ENCODE measurements at places on chromosomes 3 and 15.

GRCh38 chr3:41209646-41210045 is 10.3 kb downstream of the CTNNB1 start:
- no peak for DNase-seq

GRCh38 chr15:45197512-45197911 is 9.7 kb upstream of the SHF start:
- no peak for DNase-seq

GRCh38 chr15:28021281-28022039 is 77.7 kb downstream of the OCA2 start:
- peak; percentile 89 for DNase-seq

GRCh38 chr3:20683910-20684309 is 497.9 kb upstream of the SGO1 start:
- peak; percentile 82 for DNase-seq

DNA sequence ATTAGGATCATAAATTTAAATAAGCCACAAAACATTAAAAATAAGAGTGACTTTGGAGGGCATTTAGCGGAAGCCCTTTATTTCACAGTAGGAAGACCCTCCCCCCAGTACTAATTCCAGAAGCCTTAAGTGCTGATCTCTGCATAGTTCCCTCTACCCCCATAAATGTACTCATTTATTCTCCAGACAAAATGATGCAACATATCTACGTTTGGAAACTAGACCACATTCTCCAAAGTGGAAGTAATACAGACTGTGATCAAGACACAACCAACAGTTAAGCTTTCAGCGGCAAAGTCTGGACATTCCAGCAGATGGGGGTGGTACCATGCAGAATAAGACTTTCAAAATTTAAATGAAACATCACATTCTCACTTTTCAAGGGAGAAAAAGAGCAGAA is 44.8 kb upstream of the RPS17 start:
- peak; percentile 81 for DNase-seq

- DNase-seq = no peak
Observed at GRCh38 chr15:79736435-79737000, 160.3 kb downstream of the MTHFS start.

DNA sequence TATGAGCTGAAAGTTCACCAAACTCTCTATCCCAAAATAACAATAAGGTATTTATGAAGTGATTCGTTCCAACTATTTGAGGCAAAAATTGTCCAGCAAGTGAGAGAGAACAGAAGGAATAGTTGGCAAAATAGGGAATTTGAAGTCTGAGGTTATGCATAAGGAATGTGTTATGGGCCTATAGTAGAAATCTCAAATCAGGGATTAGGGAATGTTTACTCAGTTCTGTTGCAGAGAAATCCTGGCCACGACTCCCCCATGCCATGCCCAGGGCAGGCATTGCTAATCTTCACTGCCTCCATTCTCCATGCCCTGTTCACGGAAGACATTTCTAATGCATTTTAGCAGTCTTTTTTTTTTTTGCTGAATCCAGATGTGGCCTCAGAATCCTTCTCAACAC is 58.6 kb downstream of the FLNB start:
- DNase-seq = peak; percentile 87

GRCh38 chr3:50089609-50089945 is 858 bp downstream of the RBM5 start:
- peak; percentile 18 for DNase-seq

DNA sequence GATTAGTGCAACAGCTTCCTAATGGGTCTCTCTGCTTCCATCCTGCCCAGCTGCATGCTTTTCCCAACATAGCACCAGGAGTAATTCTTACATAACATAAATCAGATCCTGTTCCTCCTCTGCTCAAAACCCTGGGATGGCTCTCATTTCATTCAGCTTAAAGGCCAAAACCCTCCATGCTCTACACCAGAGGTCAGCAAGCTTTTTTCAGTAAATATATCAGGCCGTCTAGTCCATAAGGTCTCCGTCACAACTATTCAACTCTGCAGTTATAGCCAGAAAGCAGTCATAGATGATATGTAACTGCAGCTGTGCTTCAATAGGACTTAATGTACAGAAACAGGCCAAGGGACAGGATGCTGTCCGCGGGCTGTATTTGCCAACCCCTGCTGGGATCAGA is 202.8 kb upstream of the UBE2E2 start:
- DNase-seq = no peak

- no peak for DNase-seq
Observed at GRCh38 chr3:175668300-175668699, 809.2 kb downstream of the NAALADL2 start.

DNA sequence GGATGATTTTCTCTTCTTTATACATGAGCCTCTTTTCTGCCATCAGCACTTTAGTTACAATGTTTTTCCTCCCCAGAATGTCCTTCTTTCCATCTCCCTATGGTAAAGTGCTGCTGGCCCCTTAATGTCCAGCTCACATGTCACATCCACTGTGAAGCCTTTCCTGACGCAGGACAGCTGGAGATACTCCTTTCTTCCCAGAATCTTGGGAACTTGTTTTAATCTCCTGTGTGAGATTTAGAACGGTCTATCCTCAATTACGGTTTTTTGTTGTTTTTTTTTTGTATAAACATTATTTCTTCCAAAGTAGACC is 147.7 kb upstream of the TSC22D2 start:
- DNase-seq = no peak

GRCh38 chr3:23806534-23807423 is 1.0 kb downstream of the UBE2E1 start:
- no peak for DNase-seq

GRCh38 chr15:89500397-89501270 is 4.3 kb upstream of the RHCG start:
- DNase-seq = no peak

GRCh38 chr3:28268989-28269388 is 27.6 kb downstream of the CMC1 start:
- no peak for DNase-seq

- DNase-seq = peak; percentile 95
Observed at GRCh38 chr3:128549283-128550112, 56.5 kb upstream of the GATA2 start.

- DNase-seq = peak; percentile 38
Observed at GRCh38 chr3:141353652-141354495, 14.4 kb upstream of the ZBTB38 start.

DNA sequence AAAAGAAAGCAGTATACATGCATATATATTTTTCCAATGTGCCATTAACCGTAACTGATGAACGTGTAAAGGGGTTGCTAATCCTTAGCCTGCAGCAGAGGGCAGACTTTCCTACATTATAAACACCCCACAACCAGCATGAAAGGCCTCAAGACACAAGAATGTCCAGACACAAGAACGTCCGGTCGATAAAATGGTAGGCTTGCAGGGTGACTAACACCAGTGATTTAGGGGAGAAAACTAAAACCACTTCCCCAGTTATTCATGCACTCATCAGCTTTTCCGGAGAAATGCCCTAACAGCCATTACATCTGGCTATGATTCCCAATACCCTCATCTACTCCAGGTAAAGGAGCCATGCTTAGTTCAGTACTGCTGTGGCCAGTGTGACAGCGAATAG is 57.4 kb downstream of the LRTM1 start:
- peak; percentile 98 for DNase-seq

DNA sequence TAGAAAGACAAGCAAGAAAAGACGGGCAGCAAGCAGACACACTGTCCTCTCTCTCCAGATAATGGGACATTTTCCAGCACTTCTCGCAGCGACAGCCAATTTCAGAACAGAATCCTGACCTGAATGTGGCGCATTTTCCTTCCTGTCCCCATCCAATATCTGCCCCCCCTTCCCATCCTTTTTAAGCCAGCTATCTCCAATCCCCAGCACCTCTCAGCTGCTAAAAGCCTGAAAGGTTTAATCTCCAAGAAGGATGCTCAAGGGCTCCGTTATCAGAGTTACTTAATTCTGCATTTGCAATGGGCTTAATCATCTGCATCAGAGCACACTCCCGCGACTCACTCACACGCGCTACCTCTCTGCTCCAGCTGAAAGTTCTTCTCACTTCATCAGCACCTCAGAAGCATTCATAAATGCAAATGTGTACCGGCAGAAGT is 50.5 kb downstream of the SRGAP3 start:
- no peak for DNase-seq

DNA sequence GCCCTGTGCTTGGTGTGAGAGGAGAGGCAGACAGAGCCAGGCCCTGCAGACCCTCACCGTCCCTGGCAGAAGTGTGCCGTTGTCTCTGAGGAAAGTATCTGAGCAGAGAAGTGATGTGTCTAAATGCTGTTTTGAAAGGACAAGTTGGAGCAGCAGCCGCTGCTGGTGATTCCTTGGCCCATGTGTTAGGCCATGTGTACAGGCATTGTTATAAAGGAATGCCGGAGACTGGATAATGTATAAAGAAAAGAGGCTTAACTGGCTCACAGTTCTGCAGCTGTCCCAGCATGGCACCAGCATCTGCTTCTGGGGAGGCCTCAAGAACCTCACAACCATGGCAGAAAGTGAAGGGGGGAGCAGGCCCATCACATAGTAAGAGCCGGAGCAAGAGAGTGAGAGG is 334.6 kb upstream of the ATP10A start:
- no peak for DNase-seq

GRCh38 chr3:114377426-114377825 is 83.6 kb downstream of the TIGIT start:
- DNase-seq = no peak

DNA sequence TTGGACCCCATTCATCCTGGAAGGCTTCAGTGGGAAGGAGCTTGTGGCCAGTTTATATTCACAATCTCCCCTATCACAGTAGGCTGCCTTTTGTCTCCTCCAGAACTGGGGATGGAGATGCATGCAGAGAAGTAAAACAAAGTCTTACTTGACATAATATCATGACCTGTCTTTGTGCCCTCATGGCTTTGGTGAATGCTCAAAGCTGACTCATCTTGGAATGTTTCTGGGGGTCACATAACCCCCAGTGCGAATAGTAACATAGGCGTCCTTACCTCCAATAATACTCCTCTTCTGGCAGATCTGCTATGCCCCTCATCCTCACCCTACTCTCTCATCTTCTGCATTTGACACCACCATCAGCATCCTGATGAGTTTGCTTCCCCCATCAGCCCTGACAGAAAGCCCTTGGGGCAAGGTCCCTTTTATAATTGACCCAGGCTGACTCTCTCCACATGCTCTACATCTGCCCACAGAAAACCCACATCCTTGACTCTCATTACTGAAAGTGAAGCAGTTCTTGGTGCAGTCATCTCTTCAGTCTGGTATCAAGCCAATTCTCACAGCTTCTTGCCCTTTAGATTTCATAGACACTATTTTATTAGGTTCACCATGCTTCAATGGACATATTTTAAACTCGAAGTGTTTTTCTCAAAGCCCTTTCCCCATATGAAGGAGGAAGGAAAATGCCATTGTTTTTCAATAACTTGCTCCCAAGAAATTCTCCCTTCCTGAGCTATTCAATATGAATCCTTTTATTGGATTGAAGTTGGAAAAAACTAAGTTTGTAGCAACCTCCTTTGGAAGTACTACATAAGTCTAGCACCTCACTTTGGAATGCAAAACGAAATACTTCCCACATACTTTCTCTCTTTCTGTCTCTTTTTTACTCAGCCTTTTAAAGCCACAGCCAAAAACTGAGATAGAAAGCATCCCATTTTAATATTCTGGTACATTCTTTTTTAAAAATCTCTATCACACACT is 36.6 kb downstream of the OSTN start:
- peak; percentile 52 for DNase-seq

GRCh38 chr15:101431301-101431700 is 58.2 kb downstream of the PCSK6 start:
- DNase-seq = no peak

- DNase-seq = no peak
Observed at GRCh38 chr3:127707851-127708411, 35.2 kb downstream of the ABTB1 start.

DNA sequence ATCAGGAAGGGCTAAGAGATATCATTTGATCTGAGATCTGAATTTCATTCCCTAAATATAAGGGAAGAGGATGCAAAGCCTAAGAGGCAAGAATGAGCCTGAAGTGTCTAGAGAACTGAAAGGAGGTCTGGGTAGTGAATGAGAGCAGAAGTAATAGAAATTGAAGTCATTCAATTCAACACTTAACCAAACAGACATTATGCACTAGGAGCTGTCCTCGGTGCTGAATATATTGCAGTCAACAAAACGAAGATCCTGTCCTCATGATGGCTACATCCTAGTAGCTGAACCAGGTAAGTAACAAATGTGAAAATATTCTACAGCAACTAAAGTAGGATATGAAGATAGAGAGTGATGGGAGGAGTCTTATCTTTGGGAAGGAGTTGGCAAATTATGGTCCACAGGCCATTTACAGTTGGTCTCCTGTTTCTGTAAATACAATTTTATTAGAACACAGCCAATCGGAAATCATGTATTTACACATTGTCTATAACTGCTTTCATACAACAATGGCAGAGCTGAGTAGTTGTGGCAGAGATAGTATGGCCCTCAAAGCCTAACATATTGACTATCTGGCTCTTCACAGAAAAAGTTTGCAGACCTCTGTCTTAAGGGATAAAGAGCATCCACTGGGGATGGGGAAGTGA is 192.9 kb upstream of the CADPS start:
- DNase-seq = peak; percentile 76

GRCh38 chr15:90249203-90249863 is at the start of gene TTLL13:
Gene TTLL13, plus strand, starts transcription at chr15:90249556. Its CDS starts 1,075 bp downstream, at chr15:90250631.
- peak; percentile 87 for DNase-seq

DNA sequence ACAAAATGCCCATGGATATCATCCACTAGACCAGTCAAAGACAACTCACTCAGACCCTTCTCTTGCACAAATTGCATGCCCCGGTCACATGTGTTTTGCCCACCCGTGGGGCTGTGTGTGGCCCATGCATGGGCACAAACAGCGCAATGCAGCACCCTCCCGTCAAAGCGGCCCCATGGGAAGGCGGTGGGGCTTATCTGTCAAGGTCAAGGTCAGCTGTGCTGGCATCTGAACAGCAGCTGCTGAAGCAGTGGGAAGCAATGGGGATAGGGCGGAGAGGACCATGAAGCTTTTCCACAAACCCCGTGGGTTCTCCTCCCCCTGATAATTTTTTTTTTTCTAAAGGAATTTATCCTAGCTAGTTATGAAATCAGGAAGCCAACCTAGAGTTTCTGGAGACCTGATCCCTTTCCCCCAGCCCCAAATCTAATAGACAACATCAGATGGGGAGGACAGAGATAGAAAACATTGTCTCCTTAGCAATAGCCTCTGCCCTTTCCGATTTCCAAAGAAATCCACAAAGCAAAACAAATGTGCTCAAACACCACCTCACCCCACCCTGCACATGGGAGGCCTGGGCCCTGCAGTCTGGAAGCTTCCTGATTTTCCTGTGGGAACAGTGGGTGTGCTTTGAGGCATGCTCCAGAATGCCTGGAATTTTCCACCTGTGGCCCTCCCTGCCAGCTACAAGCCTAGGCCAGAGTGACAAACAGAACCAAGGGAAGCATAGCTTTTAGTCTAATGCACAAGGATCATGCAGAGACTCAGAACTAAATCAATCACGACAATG is 84.4 kb downstream of the BDH1 start:
- DNase-seq = no peak

GRCh38 chr15:70351941-70352774 is 254.4 kb upstream of the TLE3 start:
- DNase-seq = no peak

DNA sequence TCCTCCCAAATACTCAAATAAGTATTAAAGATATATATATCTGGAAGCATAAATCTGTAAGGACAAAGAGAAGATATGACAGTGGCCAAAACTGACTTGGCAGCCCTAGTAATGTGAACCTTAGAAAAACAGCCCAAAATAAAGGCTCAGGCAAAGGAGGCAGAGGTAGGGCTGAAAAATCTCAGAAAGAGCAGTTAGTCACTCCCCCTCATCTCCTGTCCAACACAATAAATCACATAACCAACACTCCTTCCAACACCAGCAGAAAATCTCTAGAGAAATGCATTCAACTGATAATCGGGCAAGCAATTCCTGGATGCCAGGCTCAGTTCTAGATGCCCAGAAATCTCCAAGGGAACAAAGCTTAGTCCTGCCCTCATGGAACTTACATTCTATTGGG is 22.1 kb upstream of the CHRM5 start:
- no peak for DNase-seq

Measured in fibroblast of upper back skin (primary cell).